ENCODE measurements at places on chromosomes 11 and 22.

DNA sequence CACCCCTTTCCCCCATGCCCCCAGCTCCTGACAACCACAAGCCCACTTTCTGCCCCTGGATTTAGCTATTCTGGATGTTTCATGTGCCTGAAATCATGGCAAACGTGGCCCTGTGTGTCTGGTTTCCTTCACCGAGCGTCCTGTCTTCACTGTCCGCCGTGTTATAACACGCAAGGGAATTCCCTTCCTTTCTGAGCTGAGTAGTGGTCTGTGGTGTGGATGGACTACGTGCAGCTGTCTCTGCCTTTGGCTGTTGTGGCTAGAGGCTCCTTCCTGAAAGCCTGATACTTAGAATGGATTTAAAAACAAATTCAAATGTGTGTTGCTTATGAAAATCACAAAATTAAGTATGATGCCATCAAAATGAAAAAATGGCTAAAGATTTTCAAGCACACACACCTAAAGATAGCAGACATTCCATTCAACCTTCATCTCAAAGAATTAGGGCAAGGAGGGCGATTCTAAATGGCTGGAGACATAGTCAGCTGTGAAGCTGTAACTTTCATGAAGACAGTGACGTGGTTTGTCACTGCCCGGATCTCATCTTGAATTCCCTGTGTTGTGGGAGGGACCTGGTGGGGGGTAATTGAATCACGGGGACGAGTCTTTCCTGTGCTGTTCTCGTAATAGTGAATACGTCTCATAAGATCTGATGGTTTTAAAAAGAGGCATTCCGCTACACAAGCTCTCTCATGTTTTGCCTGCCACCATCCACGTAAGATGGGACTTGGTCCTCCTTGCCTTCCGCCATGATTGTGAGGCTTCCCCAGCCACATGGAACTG, 30.5 kb downstream of the KCNQ1 start:
- DNase-seq: no peak

DNA sequence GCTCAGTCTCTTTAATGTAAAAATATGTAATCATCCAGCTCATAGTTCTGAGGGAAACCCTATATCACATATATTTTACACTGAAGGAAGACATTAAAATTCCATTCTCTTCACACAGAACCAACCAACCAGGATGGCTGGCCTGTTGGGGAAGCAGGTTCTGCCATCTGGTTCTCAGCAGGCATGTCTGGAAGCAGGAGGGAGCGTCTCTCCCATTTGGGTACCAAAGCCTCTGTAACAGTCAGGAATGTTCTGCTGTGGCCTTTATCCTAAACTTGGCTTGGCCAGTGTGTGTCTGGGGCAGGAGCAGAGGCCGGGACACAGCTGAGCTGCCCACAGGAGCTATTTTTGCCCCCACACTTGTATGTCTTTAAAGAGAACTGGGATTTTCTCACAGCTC, 29.2 kb downstream of the SGSM3 start:
- no peak for DNase-seq

GRCh38 chr11:133951327-133952198, 5.2 kb downstream of the IGSF9B start:
- DNase-seq: no peak

DNA sequence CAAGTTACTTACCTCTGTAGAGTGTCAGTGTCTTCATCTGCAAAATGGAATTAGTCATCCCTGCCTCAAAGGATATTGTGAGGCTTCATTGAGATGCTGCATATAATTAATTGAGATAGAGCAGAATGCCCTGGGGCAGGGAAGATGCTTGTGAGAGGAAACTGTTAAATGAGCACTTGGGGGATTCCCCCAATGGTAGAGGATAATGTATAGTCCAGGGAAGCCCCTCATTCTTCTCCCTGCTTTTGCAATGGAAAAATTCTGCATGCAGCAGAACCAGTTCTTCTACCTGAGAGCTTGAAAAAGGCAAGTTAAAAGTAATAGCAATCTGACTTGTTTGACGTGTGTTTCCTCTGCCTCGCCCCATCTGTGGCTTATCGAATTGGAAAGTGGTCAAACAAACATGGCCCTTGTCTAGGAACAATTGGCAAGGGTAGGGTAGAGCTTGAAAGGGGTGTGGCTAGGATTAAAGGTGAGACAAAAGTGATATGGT, 90.9 kb downstream of the NAV2 start:
- DNase-seq: no peak

- no peak for DNase-seq
Observed at GRCh38 chr11:61958590-61958989, 8.4 kb downstream of the BEST1 start.

DNA sequence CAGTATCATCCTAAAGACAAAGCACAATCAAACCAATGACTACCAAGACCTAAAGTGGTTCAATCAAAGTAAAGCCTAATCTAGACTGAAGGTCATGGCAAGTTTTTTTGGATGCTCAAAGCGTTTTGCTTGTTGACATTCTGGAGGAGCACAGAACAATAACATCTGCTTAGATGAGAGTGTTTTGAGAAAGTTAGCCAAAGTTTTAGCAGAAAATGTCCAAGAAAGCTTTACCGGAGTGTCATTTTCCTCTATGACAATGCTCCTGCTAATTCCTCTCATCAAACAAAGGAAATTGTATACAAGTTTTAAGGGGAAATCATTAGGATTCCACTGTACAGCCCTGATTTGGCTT, 256.9 kb upstream of the FAT3 start:
- no peak for DNase-seq

- no peak for DNase-seq
Observed at GRCh38 chr11:70351646-70352045, 46.7 kb upstream of the CTTN start.

DNA sequence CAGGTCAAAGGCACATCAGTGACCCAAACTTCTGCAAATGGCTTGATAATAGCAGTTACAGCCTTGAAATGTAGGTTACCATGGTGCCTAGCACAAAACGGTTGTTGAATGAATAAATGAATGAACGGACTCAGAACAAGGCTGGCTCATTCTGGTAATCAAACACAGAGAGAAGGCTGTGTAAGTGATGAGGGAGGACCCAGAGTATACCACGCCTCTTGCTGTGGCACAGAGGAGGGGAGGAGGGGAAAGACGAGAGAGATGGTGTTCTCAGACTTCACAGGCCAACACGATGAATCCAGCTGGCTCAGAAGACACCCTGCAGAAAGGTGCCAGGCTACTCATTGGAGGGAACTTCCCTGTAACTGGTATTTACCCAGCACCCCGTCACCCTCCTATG, 38.3 kb downstream of the PC start:
- no peak for DNase-seq

DNA sequence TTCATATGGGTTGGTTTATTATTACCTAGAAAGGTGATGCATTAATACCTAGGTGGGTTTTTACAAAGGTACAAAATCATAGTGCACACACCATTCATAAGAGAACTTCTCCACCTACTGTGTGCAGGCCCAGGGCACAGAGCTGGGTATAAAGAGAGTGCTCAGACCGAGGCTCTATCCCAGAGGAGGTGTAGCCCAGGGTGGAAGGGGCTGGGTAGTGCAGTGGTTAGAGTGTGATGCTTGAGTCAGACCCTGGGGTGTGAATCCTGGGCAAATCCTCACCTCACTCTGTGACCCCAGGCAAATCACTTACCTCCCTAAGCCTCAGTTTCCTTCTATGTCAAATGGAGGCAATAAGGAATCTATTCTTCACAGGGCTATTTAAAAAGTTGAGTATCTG, 32.2 kb downstream of the PARVG start:
- DNase-seq: no peak
